ENCODE measurements at places on chromosomes 7 and 10.

GRCh38 chr7:82740246-82740848 lies 296.8 kb upstream of the CACNA2D1 start:
- DNase-seq: peak; percentile 2

DNA sequence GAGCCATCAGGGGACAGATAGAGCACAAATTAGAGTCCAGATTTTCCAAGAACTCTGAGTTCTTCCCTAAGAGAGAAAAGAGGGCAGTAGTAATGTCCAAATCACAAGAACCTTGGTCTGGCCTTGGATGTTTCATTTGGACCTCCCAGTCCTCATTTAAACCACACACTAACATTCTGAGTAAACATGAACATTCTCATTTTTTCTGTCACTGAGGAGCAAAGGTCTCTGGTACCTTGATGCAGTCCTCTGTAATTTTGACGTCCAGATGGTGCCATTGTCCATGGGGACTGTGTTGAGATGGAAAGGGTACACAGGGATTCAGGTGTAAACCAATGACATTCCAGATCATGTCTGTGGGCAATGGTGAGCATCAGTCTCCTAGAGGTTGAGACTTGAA lies 225.4 kb upstream of the PHYHIPL start:
- no peak for DNase-seq

DNA sequence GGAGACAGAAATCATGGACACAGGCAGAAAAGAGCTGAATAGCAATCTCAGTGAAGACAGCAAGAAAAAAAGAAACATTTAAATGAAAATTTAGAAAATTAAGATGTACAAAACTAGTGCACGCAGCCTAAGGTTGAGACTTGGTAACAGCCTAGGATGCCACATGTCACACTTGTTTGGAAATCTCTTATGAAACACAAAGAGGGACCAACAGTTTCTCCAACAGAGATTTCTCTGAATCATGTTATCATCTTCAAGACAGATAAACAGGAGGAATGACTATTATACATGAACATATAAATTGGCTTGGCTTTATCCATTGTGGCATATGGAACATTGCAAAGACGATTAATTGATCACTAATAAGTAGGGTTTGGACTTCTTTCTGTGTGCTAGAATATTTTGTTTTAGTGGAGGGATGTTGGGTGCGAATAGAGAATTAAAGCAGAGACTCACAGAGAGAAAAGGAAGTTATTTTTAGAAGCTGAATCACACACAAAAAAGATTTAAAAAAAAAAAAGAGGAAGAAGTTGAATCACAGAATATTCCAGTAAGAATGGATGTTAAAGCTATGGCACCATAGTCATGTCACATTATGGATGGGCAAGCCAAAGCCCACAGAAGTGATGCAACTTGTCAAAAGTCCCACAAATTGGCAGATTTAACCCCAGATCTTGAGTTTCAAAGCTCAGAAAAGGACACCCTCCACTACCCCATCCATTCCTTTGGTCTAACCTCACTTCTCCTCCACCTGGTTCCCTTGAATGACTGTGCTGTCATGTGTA lies 91.6 kb downstream of the MYOF start:
- no peak for DNase-seq

- DNase-seq: no peak
These were observed 4.3 kb upstream of the ADD3 start for GRCh38 chr10:110003524-110003885.

DNA sequence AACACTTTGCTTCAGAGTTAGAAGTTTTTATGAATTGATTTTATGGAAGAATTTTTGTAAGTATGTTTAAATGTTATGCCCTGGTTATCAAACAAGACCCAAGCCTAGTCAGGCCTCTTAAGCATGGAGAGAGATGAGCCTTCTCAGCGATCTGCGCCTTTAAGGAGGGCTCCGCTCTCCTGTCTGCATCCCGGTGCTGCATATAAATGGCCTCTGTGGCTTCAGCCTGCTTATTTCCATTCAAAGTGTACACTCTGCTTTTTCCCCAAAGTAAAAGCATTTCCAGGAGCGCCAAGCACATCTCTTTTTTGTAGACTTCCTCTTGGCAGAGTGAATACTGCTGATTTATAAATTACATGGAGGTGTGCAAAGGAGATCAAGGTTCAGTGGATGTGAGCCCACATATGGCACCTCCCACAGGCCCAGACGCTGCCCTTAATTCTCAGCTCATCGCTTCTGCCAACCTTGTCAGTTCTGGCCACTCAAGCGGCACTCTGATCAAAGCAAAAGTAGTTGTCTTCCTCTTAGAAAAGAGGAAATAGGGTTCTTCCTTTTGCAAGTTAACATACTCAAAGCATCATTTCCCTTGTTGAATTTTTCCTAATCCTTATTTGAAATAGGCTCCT lies 70.0 kb upstream of the SFMBT2 start:
- DNase-seq: no peak

GRCh38 chr10:67697724-67698131 lies 1.7 kb upstream of the CTNNA3 start:
- no peak for DNase-seq

- DNase-seq: no peak
These were observed 51.3 kb upstream of the FAM3C start for GRCh38 chr7:121447243-121447910.

- no peak for DNase-seq
These were observed 410.8 kb upstream of the PRKCQ start for GRCh38 chr10:6990891-6991290.

DNA sequence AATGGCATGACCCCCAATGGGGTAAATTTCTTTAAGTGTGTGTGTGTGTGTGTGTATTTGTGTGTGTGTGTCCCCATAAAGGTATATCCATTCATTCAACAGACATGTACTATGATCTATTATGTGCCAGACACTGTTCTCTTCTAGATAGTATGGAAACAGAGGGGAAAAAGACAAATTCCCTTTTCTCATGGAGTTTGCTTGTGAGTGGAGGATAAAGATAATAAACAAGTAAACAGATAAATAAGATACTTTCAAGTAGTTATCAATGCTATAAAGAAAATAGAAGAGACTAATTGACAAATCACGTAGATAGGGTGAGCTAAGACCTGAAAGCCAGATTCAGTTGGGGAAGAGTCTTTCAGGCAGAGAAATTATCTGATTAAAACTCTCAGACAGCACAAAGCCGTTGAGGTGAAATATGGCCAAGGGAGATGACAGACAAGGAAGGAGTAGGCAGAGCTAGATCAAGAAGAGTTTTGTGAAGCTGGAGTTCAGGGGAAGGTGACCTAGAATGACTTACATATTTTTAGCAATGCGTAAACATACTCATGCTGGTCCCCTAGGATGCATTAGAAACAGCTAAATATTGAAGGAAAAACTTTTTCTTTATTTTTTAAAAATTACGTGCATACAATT lies 45.2 kb upstream of the DMTF1 start:
- no peak for DNase-seq

DNA sequence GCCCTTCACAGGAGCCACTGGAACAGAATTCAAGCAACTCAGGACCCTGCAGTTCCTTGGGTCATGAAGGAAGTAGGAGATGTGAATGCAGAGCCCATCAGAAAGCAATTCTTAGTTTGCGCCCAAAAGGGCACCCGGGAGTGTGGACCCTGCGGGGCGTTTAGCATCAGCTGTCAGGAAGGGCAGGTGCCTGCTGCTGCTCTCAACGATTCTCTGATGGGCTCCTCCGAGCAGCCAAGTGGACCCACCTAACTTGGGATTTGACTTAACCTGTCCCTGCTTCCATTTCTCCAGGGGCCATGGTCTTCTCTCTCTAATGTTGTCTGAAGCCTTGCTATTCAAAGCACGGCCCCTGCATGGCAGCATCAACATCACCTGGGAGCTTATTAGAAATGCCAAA lies 17.1 kb downstream of the CPA5 start:
- no peak for DNase-seq

DNA sequence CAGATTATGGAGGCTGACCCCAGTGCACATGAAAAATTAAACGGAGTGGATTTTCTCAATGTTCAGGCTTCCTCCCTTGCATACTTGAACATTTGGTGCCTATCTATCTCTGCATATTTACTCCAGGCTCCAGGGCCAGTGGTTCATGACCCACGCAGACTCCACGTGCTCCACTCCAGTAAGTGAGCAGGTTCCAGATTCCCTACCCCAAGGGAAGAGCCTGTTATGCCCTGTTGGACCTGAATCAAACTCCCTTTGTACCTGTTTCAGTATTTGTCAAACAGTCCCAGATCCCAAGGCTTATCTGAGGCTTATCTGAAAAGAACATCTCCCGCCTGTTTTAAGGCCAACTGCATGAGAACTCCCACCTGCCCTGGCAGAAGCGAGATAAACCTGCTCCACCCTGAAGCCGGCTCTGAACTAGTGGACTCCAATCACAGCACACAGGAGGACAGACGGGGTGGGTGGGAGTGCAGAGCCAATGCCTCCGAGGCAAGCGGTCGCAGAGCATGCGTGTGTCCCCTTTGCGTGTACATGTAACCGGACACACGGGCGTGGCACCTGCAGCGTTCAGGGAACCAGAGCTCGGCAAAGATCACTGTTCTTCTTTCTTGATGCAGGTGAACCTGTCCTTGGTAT lies 2.3 kb upstream of the FUOM start:
- no peak for DNase-seq

- DNase-seq: no peak
These were observed 610.1 kb upstream of the SEMA3D start for GRCh38 chr7:85796956-85797355.

DNA sequence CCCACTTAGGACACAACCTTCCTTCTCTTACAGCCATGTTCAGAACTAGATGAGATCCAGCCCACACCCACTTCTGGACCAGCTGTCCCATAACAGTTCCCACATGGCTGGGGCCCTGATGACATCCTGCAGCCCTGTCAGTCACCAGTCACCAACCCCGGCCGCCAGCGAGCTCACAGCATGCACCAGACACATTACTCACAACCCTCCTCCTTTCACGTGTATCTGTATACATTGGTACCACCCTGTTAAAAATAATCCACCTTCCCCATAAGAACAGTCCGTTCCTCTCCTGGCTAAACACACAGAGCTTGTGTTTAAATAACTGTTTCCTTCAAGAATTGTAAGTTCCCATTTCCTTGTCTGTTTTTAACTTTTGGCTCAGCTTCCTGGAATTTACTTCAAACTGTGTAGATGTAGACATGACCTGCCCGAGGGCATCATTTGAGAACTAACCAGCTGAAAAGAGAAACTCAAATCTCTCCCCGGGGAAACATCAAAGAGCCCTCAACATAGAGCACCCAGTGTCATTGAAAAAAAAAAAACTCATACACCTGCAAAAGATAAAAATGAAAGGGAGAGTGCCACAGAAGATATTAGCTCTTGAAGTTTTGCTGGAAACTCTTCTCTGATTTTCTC lies 26.0 kb upstream of the PRLHR start:
- no peak for DNase-seq

GRCh38 chr7:55018361-55019190 lies at the start of gene EGFR:
EGFR (plus strand) TSS chr7:55019017; CDS start chr7:55019278, 261 bp downstream.
- DNase-seq: no peak

- no peak for DNase-seq
These were observed 130.1 kb downstream of the NT5C2 start for GRCh38 chr10:103062854-103063590.

GRCh38 chr7:132044247-132044646 lies 487.8 kb upstream of the PODXL start:
- DNase-seq: no peak

DNA sequence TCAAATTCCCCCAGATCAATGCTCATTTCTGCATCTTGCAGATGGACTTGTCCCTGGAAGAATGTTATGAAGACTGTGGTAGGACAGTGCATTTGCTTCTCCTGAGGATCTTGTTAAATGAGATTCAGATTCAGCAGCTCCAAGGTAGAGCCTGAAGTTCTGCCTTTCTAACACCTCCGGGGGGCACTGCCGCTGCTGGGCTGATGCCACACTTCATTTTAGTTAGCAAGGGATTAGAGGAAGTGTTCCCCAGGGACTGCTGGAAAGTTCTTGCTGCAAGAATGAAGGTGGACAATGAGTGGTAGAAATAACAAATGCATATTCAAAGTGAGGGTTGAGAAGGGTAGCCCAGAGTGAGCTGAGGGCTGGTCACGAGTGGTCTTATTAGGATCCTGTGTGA lies 434.3 kb upstream of the AKR1E2 start:
- no peak for DNase-seq

DNA sequence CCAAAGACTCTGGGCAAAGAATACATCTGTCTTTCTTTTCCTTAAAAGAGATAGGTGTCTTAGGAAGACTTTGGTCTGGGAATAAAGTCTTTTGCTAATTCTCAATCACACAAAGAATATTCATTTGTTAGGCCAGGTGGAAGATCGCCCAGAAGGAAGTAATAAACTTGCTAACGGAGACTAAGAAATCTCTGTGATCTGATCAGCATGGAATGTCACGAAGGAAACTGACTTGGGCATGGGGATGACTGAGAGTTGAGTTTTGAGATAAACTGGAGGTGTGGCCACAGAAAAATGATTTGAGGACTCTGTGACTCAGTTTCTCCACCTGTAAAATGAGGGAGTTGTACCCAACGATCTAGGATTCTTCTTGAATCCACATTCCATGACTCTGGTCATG lies 161.1 kb upstream of the SVIL start:
- no peak for DNase-seq

DNA sequence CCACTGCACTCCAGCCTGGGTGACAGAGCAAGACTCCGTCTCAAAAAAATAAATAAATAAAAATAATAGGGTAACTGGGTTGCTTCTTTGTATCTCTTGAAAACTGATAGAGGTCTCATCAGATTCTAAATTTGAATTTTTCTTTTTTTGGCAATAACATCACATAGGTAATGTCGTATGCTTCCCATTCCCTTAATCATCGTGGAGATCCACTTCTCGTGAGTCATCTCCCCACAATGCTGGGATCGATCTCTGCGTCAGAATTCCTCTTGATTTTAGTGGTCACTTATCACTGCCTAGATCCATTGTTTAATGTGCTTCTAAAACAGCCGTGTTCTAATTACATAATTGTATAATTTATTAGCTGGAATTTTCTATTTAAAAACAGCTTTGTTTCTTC lies 70.5 kb upstream of the DNAJB6 start:
- no peak for DNase-seq

DNA sequence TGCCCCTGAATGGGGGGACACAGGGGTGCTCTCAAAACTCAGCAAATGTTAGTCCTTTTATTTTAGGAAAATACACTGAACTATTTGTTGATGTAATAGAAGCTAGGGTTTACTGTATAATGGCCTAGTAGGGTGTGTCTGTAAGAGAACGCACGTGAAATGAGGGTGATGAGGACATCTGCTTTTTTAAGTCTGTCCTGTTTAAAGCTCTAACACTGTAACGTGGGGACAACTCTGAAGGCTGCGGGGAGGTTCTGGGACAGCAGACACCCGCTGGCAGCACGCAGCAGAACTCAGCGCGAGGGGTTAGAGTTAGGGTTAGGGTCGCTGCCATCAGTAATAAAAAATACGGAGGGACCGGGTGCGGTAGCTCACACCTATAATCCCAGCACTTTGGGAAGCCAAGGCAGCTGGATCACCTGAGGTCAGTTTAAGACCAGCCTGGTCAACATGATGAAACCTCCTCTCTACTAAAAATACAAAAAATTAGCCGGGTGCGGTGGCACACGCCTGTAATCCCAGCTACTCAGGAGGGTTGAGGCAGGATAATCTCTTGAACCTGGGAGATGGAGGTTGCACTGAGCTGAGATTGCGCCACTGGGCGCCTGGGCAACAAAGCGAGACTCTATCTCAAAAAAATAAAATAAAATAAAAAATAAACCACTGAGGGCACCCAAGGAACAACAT lies 98.0 kb downstream of the CTBP2 start:
- DNase-seq: no peak

GRCh38 chr10:114117728-114118127 lies 56.3 kb downstream of the CCDC186 start:
- DNase-seq: no peak

GRCh38 chr7:3243680-3244079 lies 57.4 kb upstream of the SDK1 start:
- DNase-seq: no peak

- DNase-seq: no peak
These were observed 84.9 kb upstream of the AGK start for GRCh38 chr7:141466151-141466904.
